Stimulated activated naive CD4-positive, alpha-beta T cell treated with Interleukin-2 at 50 U/mL for 16 hours (primary cell): ENCODE measurements at places on chromosomes 1 and 21.

GRCh38 chr21:42258885-42259407 lies 40.0 kb downstream of the ABCG1 start:
- no peak for DNase-seq

DNA sequence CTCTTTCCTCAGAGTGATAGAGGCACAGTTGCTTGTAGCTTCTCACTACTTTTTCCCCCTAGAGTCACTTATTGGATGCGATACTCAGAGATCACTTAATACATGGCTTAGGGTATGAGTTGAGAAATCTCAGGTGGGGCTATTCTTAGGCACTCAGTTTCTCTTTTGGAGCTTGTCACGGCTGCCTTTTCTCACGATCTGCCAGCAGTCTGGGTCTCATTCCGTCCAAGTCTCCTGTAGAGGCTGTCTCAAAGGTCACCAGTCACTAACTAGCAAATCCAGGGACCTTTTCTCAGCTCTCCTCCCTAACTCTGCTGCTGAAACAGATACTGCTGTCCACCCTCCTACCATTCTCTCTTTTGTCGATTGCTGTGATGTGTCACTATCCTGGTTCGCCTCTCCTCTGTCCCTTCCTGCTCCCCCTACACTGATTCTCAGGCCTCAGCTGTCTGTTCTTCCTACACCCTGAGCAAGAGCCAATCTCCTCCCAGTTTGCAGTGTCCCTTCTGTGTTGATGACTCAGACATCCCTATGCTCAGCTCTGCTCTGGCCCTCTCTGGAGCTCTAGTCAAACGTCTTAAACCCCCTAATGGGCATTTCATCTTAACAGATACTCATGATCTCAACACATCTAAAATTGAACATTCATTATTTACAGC lies 12.4 kb downstream of the ATP1A2 start:
- no peak for DNase-seq

GRCh38 chr1:10918531-10918930 lies 93.9 kb upstream of the TARDBP start:
- DNase-seq, result no peak

DNA sequence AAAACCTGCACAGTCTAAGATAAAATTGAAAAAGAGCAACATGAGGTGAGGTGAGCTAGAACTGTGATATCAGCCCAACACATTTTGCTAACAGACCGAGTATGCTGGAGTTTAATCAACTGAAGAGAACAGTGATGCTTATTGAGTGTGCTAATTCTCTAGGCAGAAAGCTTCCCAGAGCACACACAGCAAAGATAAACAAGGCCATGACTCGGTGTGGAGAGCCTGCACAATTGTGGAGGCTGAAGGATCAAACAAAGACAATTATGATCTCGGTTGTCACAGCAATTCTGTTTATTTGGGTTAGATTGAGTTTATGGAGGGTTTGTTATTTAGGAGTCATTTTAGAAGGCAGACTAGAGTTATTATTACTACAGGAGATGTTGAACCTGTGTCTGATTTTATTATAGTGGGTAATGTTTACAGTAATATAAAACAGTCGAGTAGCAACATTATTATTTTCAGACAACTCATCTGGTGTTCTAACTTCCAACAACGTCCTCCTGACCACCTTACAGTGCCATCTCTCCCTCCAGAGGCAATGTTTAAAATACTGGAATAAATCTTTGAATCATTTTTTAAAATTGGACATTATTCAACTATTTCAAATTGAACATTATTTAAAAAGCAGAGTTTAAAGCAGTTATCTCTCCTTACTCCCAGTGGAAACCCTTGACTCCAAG lies 40.2 kb downstream of the DPT start:
- DNase-seq, result no peak
